ENCODE measurements at places on chromosomes 7 and 10.

- DNase-seq, result no peak
These were observed 21.3 kb upstream of the CACUL1 start for GRCh38 chr10:118776033-118776432.

DNA sequence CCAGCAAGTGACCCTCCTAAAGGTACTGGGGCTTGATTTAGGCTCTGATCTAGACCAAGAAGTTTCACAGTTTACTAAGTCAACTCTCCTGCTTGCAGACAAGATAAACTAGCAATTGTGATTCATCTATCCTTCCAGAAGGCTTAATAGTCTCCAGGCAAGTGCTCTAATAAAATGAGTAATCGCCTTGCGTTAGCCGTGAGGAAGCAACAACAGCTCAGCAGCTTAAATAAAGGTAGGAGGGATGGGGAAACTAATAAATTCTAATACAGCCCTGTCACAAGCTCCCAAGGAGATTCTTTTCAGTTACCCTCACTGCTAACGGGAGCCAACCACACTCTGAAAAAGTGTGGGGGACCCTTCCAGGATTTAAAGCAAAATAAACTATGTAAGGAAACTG lies 48.4 kb downstream of the FRMD4A start:
- DNase-seq, result no peak

DNA sequence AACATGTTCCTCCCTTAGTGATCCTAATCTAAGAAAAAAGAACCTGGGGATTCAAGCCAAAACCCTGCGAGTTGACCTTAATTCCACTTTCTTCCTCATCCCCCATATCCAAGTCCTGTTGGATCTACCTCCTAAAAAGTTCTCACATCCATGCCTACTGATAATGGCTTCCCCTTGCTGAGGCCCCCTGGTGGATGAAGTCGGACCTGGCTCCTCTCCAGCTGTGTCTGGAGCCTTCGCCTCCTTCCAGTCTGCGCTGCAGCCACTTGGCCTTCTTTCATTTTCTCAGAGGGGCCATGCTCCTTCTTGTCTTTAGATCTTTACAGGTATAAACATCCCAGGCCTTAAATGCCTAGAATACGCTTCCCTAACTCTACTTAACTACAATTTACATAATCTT lies 8.1 kb downstream of the PDE1C start:
- no peak for DNase-seq

- no peak for DNase-seq
These were observed 109.2 kb downstream of the DPY19L1 start for GRCh38 chr7:34928052-34928451.

GRCh38 chr10:36129051-36129450 lies 487.0 kb upstream of the FZD8 start:
- no peak for DNase-seq

- DNase-seq, result no peak
These were observed 87.7 kb downstream of the PRKG1 start for GRCh38 chr10:51162002-51162401.

GRCh38 chr10:74179111-74179710 lies 28.2 kb downstream of the ADK start:
- DNase-seq, result no peak

- no peak for DNase-seq
These were observed 95.4 kb downstream of the HIF1AN start for GRCh38 chr10:100631192-100631591.

- DNase-seq, result peak; percentile 73
These were observed 307.3 kb downstream of the CAMK1D start for GRCh38 chr10:12656518-12657142.

GRCh38 chr7:121557034-121557892 lies 161.2 kb upstream of the FAM3C start:
- DNase-seq, result no peak

DNA sequence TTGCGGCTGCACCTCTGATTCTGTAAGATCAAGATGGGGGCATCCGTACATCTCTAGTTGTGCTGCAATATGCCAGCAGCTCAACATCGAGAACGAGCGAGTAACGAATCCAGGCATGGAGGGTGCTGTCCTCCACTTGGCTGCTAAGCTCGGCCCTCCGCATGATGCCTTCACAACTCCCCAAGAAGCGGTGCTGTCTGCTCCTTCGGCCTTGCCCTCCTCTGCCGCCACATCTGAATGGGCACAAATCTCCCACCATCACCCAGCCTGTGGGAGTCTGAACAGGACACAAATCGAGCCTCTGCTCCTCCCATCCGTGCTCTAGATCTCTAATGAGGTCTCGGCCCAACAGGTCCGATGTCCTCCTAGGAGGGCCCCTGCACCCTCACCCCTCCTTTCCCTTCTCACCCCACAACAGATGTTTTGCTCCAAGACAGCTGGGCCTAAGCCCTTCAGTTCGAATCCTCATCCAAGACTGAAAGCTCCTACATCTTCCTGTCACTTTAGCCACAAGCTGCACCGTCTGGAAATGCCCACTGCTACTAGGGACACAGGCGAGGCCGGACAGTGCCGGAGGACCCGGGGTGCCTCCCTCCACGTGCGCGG lies 86.7 kb downstream of the ZNF33B start:
- DNase-seq, result peak; percentile 7

- DNase-seq, result no peak
These were observed 108.8 kb downstream of the SPAG6 start for GRCh38 chr10:22453948-22454591.

DNA sequence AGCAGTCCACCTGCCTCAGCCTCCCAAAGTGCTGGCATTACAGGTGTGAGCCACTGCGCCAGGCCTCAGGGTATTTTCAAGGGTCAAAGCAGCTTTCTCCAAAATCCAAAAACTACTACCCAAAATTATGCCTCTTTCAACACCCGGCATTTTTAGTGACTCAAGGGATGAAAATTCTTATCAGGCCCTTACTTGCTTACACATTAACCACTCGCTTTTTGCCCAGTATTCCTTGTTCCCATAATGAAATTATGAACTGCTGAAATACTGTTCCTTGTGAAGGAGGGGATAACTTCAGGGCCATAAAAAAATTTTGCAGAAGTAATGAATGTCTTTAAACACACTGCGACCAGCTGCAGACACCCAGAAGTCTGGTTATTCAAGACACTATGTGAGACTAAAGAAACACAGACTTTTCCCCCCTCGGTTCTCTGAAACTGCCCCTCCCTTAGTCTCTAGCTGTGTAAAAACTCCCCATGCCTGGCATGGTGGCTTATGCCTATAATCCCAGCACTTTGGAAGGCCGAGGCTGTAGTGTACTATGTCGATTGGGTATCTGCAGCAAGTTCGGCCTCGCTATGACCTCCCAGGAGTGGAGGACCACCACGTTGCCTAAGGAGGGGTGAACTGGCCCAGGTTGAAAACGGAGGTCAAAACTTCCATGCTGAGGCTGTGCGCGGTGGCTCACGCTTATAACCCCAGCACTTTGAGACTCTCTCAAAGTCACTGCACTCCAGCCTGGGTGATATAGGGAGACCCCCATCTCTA lies 12.0 kb downstream of the FXYD4 start:
- DNase-seq, result no peak

- no peak for DNase-seq
These were observed 330.1 kb downstream of the PAXIP1 start for GRCh38 chr7:154672659-154673415.

- DNase-seq, result no peak
These were observed 42.8 kb downstream of the RBM20 start for GRCh38 chr10:110686949-110687348.

DNA sequence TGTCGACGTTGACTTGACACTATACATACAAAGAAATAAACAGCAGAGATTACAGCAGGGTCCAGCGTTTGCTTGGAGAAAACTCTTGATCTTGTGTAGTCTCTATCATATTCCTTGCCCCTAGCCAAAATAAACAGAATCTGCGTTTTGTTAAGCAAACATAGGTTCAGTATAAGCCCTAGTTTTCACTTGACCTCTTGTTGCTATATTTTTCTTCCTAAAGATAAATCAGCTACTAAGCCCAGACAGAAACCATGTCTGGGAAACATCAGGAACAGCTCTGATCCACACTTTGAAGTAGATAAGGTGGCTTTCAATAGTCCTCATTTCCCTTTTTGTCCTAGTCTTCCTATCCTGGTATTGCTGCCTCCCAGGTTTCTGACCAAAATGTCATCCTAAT lies 328.2 kb upstream of the MAGI2 start:
- no peak for DNase-seq

DNA sequence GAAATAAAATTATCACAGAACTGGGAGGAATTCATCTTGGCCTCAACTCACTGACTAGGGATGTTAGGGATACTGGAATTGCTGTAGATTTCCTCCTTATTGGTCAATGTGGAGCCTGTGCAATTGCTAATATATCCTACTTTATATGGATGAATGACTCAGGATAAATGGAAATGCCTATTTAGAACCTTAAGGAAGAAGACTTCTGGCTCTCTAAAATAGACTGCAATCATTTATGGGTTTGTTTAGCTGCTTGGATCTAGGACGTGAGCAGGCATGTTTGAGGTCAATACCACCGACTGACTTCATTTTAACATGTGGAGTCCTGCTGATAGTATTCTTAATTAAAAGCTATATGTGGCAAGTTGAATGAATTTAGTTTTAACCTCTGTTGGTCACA lies 1040.1 kb upstream of the LRRN3 start:
- DNase-seq, result no peak

DNA sequence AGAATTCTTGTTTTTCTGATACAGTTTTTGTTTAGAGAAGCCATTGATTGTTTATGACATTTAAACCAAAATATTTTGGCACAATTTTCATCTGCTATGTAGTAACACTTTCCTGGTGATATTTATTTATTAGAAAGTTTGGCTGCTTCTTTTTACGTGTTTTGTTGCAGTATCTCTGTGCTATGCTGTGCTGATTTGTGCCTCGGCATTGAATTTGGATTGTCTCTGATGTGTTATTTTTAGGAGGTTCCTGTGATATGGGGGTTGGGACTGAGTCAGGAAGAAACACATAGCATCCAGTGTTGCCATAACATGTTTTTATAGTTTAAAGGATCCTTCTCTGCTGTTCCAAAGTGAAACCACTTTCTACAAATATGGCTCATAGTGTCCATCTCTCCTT lies 1197.7 kb upstream of the LRRN3 start:
- DNase-seq, result no peak

- no peak for DNase-seq
These were observed 59.6 kb downstream of the NPY start for GRCh38 chr7:24343614-24344013.

DNA sequence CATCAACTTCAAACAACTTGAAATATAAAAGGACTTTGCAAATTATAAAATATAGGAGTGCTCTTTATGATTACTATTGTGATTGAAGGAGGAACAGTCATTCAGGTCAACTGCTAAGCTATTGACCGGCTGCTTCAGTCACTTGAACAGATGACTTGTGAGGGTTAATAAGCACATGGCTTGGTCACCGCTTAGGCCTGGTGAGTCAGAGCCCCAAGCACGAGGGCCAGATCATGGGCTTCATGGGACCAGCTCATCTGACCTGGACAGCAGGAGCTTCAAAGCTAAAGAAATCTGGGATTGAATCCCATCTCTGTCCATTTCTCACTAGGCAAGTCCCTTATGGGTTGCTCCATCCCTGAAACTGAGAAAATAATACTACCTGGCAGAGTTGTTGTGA lies 60.4 kb upstream of the ADO start:
- DNase-seq, result no peak

DNA sequence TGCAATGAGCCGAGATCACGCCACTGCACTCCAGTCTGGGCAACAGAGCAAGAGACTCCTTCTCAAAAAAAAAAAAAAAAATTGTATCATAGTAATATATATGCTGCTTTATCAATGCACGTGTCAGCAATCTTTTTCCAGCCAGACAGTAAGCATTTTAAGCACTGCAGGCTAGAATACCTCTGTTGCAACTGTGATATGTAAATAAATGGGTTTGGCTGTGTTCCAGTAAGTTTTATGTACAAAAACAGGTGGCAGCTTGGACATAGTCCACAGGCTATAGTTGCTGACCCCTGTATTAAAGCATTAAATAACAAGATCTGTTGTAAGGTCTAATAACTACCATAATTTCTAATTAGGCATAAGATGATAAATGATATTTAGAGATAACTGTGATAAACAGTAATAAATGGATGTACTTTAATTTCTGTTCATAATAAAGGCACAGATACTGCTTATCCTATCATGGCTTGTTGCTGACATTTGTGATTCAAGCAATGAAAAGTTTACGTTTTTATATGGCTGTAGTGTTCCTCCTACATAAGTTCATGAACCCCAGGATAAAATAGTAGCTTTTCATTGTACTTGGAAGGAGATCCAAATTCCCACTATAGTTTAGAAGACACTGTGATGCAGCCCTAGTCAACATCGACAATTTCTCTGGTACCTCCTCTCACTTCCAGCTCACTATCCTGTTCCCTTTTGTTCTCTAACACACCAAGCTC lies 161.4 kb downstream of the ELMO1 start:
- no peak for DNase-seq

DNA sequence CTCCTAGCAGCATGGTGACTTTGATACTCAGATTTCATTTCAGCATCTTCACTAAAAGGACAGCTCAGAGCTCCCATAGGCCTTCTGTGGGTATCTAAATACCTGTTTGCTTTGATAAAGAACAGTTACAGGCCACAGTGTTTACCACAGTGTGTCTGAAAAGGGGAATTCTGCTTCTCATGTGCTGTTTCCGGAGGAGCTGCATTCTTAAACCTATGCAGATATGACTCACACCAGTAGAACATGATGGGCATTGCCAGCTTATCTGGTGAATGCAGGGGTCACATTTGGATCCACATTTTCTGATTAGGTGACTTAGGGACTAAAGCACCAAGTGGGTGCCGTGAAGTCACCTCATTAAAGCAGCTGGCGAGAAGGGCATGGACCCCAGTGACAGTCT lies 52.6 kb downstream of the TRRAP start:
- DNase-seq, result peak; percentile 45

- DNase-seq, result no peak
These were observed 255.6 kb upstream of the BMPER start for GRCh38 chr7:33649476-33650441.

Data from GM13977 (cell line).